ENCODE measurements at places on chromosomes 11 and 22.

GRCh38 chr22:48254311-48254873 lies 1491.9 kb downstream of the TBC1D22A start:
- no peak for DNase-seq

DNA sequence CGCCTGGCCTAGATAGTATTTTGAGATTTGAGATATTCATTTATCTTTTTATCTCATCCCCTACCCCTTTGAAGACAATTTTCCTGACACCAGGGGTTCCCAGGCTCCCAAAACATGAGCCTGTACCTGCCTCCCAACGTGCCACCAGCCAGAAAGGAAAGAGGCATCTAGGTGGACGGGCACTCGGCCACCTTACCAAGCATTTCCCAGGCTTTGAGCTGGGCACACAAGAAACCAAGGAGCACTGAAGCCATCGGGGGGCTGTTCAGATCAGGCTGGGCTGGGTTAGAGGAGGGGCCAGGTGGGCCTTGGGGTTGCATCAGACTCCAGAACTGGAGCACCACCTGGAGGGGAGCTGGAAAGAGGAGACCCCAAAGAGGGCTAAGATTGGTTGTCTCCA lies 28.5 kb upstream of the BAIAP2L2 start:
- DNase-seq = no peak

DNA sequence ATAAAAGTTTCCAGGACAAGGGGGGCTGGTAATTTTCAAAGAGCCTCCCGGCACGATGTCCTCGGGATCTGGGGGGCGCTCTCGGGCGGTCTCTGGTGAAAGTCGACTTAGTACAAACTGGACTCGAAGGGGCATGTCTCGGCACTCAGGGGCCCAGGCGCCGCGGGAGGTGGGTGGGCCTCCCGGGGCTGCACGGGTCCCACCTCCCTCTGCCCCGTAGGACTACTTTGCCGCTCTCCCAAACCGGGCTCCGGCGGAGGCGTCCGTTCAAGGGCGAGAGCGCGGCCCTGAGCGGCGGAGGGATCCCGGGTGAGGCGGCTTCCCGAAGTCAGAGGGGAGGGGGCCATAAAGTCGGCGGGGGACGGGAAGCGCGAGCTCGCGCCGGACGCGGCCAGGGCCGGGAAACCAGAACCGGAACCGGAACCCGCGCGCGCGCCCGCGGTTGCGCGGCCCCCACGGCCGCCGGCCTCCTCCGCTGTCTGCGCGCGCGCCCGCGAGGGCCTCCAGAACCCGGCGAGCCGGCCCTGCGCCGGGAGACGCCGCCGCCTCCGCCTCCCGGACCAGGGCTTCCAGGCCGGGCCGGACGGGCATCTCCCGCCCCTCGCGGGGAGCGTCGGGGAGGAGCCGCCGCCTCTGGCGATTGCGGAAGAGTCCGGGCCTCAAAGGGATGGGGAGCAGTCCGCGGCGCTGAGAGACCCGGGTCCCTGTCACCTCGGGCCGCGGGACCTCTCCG lies at the start of gene ARHGEF12:
ARHGEF12 (plus strand) TSS at position 506 of the 733 bp plus-strand sequence. CDS start 831 bp downstream, outside the sequence.
- peak; percentile 60 for DNase-seq

DNA sequence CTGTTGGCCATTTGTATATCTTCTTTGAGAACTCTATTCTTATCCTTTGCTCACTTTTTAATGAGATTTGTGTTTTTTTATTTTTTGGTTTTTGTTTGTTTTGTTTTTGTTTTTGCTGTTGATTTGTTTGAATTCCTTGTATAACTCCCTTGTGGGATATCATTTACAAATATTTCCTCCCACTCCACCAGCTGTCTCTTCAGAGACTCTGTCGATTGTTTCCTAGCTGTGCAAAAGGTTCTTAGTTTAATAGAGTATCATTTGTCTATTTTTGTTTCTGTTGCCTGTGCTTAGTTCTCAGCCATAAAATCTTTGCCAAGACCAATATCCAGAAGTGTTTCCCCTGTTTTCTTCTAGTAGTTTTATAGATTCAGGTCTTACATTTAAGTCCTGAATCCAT lies 82.4 kb downstream of the ARHGAP32 start:
- DNase-seq = no peak
